ENCODE measurements at places on chromosomes 4 and X.

- DNase-seq = no peak
Observed at GRCh38 chr4:43763029-43763610, 685.5 kb downstream of the KCTD8 start.

GRCh38 chr4:87243426-87244053, 23.1 kb upstream of the KLHL8 start:
- DNase-seq = no peak

DNA sequence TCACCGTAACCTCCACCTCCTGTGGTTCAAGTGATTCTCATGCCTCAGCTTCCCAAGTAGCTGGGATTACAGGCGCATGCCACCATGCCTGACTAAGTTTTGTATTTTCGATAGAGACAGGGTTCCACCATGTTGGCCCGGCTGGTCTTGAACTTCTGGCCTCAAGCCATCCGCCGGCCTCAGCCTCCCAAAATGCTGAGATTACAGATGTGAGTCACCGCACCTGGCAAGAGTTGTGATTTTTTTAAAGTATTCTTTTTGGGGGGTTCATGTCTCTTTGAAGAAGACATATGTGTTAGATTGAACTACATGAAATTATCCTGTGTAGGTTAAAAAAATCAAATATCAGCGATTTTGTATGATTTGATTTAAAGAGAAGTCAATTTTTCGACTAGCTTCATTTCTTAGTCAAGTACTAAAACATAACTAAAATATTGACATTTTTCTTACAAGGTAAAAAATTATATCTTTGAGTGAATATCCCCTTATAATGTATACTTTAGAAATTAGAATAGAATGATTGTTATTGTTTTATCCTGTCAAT, 60.3 kb upstream of the ANTXR2 start:
- DNase-seq = no peak

GRCh38 chrX:56505866-56506265, 57.6 kb upstream of the UBQLN2 start:
- DNase-seq = no peak
